ENCODE measurements at places on chromosomes 7 and 10.

DNA sequence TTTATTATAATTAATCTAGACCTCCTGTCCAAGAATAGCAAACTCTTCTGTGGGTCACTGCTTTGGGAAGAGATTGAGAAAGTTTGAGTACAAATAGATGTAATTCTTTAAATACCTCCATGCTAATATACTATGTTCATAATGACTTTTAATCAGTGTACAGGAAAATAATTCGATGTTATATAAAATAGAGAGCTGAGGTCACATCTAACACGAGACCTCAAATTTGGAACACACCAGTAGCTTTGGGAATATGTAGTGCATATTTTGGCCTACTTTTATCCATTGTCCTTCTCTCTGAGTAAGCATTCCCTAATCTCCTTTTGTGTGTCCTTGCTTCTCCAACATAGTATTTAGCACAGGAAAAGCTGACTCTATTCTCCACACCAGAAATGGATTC, 27.3 kb upstream of the CABCOCO1 start:
- no peak for DNase-seq

DNA sequence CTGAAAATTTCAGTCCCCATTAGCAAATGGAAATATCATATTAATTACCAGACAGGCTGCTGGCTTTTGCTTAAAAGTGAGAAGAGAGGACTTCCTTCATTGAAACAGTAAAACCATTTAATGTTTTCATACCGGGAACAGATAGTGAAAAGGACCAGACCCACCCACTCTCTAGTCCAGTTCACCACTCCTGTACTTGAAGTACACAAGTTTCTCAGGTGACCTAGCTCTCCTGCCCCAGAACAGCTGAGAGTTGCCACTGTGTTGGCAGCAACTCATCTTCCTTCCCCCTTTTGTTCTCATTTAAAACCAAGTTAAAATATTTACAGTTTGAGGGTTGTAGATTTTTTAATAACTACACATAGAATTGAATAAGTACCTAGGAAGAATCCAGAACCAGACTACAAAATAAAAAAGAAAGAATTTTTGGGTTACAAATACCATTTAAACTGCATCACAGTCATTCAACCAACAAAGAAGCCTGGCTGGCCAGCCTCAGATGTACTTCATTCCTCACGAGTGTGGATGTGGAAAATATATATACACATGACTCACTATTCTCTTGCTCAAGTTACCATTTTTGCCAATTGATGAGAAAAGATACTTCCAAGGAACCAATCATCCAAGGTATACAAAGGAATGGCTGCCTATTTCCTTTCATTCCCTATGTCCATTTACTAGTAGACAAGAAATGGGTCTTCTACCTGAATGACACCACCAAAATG, 68.1 kb downstream of the VPS41 start:
- peak; percentile 37 for DNase-seq

- no peak for DNase-seq
These were observed 591.3 kb upstream of the GALNT17 start for GRCh38 chr7:70540641-70541040.

DNA sequence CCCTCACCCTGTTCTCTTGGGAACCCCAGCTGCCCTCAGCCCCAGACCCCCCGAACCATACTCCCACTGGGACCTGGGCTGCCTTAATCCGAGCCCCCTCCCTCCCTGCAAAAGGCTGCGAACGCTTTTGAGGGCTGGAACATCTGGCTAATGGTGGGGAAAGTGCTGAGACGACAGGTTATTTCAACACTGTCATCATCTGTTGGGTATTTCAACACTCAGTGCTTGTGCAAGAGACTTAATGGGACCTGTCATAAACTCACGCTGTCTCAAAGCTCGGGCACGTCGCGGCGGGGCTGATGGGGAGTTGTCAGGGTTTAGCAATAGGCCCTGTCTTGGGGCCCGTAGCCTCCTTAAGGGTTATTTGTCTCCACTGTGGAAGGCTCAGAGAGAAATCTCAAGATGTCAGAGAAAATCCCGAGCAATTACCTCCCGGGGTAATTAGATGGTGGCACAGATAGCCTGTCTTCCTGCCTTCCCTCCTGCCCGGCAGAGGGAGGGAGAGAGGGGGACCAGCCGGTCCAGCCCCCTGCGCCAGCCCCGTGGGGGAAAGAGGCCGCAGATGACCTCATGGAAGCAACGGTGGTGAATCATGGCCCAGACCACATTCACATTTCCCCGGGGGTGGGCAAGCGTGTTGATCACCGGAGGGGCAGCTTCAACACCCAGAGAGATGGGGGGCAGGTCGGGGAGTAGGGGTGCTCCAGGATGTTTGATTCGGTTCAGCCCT, 88.7 kb upstream of the MYL10 start:
- peak; percentile 88 for DNase-seq

Measured in HT1080 (cell line).